Stimulated activated CD8-positive, alpha-beta memory T cell treated with anti-CD3 and anti-CD28 coated beads, Interleukin-15, amount 100 ng/mL, for 48 hours (primary cell): ENCODE measurements at places on chromosomes 12 and 14.

DNA sequence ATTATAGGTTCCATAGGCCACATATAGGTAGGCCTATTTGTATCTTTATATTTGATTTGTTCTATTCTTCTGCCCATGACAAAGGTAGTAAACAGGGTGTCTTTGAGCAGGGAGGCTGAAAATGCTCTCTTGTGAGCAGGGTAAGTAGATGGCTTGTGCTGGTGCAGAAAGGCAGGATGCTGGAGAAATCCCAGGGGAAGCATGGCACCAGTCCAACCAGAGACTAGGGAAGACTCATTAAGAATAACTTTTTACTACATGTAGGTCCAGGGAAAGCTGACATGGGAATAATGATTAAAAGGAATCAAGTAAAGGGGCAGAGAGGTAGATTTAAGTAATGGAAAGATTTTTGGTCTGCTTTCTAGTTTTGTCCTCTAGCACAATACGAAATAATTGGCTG, 245.0 kb downstream of the RGS6 start:
- DNase-seq = no peak

DNA sequence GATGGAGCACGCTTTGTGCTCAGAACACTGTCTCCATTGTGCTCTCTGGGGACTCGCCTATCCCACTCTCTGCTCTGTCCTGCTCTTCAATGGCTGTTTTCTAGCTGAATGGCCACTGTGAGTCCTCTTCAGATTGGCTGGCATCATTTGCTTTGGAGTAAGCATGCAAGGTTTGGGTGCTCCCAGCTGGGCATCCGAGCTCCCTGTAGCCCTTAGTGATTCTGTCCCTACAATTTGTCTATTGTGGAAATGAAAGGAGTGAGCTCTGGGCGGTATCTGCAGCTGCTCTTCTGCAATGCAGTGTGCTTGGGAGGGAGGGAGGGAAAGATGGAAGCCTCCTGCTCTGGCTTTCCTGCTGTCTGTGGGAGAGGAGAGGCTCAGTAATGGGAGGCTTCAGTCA, 84.8 kb downstream of the SMOC1 start:
- no peak for DNase-seq

DNA sequence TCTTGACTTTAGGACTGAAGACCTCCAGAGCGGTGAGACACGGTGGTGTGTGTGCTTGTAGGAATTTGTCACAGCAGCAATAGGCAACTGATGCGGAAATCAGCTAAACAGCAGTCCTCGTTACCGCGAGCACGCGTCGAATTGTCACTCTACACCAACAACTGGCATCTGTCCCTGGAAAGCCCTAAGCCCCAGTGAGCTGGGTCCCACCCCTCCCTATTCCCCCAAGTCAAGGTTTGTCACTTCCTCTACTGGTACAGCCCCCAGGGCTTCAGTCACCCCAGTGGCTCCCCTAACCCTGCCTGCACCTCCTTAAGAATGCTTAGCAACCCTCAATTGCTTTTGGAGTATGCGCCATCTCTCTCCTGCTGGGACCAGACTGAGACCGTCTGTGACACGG, 173.6 kb downstream of the PIWIL1 start:
- DNase-seq = no peak

GRCh38 chr12:48037267-48037915, 33.1 kb upstream of the COL2A1 start:
- DNase-seq = no peak

DNA sequence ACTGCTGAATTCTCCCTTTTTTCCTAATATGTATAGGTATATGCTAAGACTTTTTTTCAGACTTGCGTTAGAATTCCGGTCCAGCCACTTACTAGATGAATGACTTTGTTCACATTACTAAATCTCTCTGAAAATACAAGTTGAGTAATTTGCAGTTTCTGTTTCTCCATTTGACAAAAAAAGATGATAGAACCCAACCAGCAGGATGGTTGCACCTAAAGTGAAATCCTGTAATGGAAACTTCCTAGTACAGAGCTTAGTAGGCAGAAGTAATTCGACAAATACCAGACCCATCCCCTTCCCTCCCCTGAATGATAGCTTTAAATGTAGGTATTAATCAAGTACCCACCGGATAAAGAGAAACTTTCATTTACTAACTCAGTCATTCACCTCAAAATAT, 113.6 kb upstream of the RAP1B start:
- no peak for DNase-seq

GRCh38 chr12:116442304-116442703, 116.9 kb upstream of the MAP1LC3B2 start:
- DNase-seq = no peak

- no peak for DNase-seq
Observed at GRCh38 chr12:45517381-45517780, 212.1 kb upstream of the ARID2 start.

DNA sequence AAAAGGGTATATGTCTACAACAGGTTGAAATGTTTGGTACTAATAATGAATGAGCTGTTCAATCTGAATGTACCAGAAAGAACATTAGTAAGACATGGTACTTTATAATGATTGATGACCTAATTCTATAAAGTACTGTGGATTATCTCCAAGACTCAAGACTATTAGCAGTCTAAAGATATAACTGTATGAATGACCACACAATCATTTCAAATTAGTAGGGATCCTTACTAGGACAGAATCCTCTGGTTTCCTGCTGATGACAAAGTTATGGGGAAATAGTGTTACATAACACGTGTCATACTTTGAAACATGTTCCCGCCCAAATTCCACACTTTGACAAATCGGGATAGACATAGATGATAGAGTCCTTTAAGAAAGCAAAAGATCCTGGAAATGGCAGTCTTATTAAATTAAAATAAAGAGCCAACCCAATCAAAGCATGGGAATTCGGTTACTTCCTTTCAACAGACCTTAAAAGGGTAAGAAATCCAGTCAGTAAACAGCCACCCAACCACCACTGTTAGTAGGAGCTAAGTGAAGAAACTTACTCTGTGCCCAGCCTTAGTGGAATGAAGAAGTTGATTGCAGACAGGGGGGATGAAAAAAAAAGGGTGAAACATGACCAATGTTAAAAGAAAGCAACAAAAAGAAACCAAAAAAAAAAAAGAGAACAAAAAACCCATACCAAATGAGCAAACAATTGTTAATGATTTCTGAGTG, 2.8 kb downstream of the VPS29 start:
- DNase-seq = no peak

- no peak for DNase-seq
Observed at GRCh38 chr12:110687396-110688169, 1.3 kb downstream of the HVCN1 start.

- DNase-seq = no peak
Observed at GRCh38 chr12:93825931-93826555, 148.9 kb downstream of the CRADD start.

- no peak for DNase-seq
Observed at GRCh38 chr12:110694330-110694901, 5.5 kb upstream of the HVCN1 start.

DNA sequence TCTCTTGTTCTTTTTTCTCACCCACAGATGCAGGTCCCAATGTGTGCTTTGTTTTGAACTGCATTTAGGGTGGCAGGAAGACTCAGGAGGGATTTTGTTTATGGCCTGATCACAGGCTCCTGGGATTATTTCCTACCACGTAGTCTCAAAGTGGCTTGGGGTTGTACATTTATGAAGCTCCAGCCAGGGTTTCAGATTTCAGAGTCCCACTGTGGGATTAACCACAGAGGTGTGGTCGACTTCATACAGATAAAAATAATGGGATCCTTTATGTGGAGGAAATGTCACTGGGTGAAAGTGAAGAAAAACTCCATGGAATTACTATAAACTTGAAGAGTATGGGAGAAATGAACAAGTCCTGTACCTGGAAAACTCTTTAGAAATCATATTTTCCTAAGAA, 14.2 kb upstream of the PPP1R1A start:
- DNase-seq = no peak

GRCh38 chr12:2267703-2268470, 215.1 kb downstream of the CACNA1C start:
- DNase-seq = no peak

DNA sequence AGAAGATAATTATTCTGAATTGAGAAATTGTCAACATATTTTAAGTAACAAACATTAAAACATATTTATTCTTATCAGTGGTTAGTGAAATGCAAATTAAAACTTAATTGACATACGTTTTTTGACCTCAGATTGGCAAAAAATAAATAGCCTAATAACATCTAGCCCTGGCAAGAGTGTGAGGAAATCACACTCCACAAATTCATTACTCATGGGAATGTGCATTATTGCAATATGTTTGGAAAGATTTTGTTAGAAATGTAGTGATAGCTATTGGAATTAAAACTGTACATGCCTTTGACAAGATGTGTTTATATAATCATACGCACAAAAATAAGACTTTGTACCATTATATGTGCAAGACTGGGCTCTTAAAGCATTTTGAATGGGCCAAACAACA, 168.6 kb downstream of the KITLG start:
- DNase-seq = no peak

GRCh38 chr12:68065687-68066086, 76.4 kb downstream of the IFNG-AS1 start:
- no peak for DNase-seq

- DNase-seq = no peak
Observed at GRCh38 chr14:33949411-33949893, 1.4 kb downstream of the EGLN3 start.

GRCh38 chr12:6946033-6946919, 2.5 kb downstream of the C12orf57 start:
- no peak for DNase-seq

- no peak for DNase-seq
Observed at GRCh38 chr14:33964599-33965317, 13.9 kb upstream of the EGLN3 start.

DNA sequence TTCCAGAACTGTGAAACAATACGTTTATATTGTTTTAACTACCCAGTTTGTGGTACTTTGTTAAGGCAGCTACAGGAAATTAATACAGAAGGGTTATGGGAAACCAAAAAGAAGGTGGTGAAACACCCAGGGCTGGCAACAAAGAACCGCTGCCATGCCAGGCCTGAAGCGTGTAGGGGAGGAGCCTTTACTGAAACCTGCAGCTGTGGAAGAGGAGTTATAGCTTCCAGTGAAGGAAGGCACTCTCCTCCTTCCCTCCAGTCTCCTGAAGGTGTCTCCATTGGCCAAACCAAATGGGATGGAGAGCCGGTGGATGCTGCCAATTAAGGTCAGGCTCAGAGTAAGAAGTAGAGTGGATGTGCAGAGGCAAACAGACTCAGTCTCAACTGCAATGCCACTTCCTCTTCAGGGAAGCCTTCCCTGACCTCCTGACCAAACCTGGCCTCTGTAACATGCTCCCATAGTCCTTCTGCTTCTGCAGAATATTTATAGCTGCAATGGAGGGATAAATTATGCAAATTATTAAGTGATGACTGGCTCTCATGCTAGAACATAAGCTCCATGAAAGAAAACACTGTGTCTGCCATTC, 168.3 kb downstream of the DAD1 start:
- no peak for DNase-seq

DNA sequence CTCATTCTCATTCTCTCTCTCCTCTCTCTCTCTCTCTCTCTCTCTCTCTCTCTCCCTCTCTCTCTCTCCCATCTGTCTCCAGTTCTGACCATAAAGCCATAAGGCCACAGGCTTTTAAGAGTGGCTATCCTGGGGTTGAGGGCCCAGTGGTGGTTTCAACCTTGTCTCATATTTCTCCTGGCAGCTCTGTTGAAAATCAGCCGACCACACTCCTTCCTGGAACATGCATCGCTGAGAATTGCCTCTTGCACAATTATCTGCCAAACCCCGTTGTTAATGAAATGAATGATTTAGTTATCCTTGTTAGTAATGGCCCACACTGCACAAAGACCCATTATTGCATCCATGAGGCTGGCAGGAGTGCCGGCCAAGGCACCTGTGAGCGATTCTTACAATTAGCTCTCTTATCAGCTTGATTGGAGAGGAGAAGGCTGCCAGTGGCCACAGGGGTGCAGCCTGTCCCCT, 30.4 kb upstream of the KCNA5 start:
- DNase-seq = no peak

DNA sequence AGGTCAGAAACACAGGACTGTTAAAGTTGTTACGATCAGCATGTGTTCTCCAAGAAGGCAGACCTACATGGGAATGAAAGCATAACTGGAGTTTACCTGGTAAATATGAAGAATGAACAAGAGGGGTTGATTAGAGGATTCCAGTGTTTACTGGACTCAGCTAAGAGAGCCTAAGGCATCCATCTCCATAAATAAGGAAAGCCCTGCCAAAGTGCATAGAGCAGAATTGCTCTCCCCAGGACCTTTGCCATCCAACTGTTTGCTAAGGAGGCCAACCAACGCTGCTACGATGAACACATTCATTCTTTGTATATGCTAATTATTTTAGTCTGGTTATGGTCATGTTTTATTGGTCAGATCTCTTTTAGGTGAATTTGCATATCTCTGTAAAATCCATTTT, 17.1 kb upstream of the PAWR start:
- DNase-seq = no peak

DNA sequence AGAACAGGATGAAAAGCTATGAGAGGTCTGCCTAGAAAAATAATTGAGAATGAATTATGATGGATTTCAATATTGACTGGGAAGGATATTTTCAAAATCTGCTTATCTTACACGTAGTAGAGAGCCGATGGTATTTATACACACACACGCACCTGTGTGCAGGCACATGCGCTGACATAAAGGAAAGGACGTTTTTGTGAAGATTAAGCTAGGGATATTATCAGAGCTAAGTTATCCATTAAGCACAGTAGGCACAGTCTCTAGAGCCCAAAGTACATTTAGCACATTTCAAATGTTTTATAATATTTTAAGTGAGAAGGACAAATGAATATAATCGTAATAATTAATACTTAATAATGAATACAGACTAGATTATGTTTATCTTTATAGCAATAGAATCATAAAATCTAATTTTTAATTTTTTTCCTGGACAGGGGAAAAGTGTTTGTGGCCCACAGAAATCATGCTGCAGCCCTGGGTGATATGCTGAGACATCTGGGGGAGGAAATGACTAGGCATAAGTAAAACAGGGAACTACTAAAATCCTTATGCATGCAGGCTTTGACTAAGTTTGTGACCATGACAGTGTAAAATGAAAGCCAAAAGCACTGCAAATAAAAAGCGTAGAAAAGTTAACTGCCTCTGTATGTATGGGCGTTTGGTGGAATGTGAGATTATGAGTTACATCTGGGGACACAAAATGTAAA, 146.1 kb downstream of the KITLG start:
- no peak for DNase-seq

GRCh38 chr14:72619111-72619571, 274.8 kb downstream of the DPF3 start:
- DNase-seq = no peak

DNA sequence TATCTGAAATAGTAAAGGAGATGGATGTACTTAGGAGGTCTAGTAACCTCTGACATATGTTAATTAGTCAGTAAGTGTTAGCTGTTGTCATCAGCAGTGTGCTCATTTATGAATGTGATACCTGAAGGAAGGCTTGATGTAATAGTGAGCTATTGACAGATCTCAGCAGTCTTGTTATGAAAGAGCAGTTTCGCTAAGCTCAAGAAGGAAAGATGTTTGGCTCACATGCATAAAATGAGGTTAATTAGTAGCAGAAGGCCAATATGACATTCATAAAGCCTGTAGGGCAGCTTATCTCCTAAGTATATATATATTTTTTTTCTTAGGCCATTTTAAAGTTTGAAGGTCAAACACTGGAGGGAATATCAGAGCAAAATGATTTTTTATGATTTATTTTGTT, 2.8 kb downstream of the FAM234B start:
- DNase-seq = no peak
